ENCODE measurements at places on chromosomes 5 and 9.

GRCh38 chr5:56791396-56791795 lies 24.0 kb upstream of the MAP3K1 start:
- no peak for DNase-seq

GRCh38 chr9:93496285-93496684 lies 42.9 kb upstream of the FAM120AOS start:
- DNase-seq = no peak

- DNase-seq = no peak
Observed at GRCh38 chr5:66989286-66989685, 207.3 kb downstream of the CD180 start.

- DNase-seq = no peak
Observed at GRCh38 chr9:117926031-117926658, 221.9 kb downstream of the TLR4 start.

DNA sequence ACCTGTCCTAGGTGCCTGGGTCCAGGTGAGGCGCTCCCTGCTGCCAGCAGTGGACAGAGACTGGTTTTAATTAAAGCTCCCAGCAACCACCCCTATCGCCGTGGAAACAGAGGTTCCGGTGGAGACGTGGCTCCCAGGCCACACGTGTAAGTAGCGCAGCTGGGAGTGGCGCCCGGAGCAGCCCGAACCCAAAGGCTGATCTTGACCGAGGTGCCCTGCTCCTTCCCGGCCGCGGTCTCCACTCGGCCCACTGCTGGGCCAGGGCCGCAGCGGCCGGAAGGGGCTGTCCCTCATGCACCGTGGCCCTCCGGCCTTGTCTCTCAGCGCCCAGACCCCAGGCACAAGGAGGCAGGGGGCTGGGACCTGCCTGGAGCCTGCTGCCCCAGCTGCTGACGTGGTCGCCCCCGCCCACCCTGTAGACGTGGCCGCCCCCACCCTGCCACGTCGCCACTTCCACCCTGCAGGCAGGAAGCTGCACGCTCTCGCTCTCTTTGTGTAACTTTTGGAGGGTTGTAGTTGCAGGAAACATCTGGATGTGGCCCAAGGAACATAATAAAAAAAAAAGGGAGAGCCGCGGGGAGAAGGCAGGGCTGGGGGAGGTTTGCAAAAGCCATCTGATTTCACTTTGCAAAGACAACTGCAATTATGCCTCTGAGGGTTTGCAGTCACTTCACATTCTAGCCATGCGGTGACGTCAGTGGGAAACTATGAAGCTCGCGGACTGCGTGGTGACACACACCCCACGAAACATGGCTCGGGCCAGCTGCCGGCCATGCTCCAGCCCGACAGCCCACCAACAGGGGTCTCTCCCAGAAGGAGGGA lies 129.9 kb downstream of the RXRA start:
- DNase-seq = peak; percentile 99

DNA sequence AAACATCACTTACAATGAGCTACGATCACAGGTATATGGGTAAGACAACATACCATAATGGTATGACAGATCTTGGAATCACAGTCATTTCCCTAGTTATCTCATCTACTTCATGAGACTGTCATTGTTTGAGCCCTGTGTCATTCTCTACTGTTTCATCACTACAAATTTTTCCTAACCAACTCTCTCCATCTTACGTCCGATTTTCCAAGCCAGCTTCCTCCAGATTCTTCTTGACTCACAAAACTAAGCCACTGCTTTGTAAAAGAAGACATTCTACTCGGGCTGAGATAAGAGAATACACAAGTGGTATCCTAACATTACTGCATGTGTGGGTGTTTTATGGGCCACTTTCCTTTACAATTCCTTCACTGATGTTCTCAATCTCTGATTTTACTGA lies 49.6 kb downstream of the SERINC5 start:
- peak; percentile 35 for DNase-seq

DNA sequence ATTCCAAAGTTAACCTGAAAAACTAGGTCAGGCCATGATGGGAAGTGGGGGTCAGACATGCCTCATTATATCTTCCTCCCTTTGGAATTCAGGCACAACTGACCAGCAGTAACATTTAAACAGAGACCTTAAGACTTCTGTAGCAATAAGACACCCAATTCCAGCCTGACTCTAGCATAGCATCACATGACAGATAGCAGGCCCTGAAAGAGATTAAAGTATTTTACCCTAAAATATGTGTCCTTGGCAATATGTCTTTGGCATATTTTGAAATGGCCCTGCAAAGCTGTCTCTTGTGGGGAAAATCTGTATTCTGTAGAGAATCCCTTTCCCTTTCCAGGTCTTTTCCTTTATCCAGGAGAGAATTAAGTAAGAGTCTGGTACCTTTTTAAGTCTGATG lies 34.3 kb downstream of the S1PR3 start:
- no peak for DNase-seq

DNA sequence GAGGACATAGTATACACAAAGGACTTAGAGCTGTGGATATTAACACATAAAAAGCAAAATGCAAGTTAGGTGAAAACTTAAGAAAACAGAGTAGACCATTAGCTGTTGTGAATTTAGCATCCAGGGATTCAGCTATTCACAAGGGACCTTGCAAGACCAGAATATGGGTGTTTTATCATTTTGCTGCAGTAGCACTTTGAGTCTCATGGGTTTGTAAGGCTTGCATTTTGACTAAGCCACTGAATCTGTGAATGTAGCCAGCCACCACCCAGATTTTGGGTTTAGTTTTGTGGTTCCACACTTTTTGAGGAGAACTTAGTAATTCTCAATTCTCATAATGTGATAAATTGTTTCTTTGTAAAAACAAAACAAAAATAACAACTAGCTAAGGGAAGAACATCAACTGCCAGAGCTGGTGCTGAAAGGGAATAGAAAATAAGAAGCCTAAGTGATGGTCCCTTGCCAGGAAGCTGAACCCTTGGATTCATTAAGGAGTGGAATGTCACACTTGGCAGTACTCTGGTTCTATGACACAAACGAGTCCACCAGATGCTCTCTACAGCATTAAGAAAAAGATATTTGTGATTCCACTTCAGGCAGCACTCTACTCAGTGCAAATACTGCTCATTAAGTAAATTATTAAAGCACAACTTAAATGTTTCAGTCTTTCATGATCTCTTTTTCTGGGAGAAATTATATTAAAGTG lies 557.4 kb upstream of the ZNF462 start:
- no peak for DNase-seq

DNA sequence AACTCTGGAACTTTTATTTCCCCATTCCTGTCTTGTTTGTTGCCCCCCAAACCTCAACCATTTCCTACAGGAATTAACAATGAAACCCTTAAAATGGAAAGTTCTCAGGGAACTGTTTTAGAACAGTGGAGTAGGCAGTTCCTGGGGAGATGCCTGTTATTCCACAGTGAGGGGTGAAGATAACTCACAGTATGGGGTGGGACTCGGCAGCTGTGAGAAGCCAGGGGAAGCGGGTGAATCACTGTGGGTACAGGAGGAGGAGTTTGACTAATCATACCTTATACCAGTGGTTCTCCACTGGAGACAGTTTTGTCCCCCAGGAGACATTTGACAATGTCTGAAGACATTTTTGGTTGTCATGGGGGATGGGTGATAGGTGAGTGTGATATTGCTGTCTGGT lies 36.9 kb upstream of the GLRA1 start:
- DNase-seq = no peak

- DNase-seq = peak; percentile 63
Observed at GRCh38 chr5:120463991-120464626, at the start of gene PRR16. TSS of gene PRR16 (plus strand) at chr5:120464300.

DNA sequence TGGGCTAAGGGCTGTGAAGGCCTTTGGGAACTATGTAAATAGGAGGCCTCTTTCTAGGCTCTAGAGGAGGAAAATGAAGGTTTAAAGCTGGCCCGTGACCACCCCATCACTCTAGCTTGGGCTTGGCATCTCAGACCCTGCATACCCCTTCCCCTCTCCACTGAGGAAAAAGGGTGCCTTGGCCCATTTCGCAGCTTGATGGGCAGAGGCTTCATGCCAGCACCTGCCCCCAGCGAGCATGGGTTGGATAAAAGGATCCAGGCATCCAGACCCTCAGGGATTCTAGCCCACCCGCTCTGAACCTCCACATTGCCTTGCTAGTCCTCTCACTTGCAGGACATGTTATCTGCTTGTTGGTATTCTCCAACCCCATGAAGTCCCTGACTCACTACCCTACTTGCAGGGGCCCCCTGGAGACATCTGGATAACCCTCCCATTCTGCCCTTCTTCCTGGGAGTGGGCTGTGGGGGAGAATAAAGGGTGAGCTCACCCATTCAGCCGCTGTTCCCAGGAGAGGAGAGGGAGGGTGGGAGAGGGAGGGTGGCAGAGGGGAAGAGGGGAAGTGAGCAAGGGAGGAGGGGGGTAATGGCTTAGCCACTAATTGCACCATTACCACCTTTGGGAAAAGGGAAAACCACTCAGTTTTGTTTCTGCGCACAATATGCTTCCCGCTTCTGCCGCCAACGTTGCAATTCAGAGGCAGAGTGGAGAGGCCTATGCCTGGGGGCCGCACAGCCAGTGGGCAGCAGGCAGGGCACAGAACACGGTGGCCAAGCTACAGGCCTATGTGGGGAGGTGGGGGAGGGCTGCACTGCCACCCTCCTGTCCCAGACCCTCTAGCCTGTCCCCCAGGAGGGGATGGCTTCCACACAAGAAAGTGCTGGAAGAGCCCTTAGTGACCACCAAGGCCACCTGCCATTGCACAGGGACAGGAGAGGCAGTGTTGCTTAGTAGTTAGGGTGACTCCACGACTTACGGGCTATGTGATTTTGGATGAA lies 2.1 kb upstream of the CAMK2A start:
- DNase-seq = no peak

GRCh38 chr5:56166671-56167385 lies 66.3 kb downstream of the ANKRD55 start:
- DNase-seq = peak; percentile 28

DNA sequence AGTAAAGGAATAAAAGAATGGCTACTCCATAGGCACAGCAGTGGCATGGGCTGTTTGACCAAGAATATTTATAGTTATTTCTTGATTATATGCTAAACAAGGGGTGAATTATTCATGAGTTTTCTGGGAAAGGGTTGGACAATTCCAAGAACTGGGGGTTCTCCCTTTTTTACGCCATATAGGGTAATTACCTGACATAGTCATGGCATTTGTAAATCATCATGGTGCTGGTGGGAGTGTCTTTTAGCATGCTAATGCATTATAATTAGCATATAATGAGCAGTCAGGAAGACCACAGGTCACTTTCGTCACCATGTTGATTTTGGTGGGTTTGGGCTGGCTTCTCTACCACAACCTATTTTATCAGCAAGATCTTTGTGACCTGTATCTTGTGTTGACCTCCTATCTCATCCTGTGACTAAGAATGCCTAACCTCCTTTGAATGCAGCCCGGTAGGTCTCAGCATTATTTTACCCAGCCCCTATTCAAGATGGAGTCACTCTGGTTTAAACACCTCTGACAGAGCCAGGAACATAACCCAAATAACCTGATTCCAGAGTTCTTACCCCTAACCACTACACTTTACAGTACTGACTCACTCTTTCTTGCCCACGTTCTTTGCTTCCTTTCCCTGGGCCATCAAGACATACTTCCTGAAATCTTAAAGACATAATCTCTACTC lies 25.0 kb upstream of the MRPS30 start:
- no peak for DNase-seq

DNA sequence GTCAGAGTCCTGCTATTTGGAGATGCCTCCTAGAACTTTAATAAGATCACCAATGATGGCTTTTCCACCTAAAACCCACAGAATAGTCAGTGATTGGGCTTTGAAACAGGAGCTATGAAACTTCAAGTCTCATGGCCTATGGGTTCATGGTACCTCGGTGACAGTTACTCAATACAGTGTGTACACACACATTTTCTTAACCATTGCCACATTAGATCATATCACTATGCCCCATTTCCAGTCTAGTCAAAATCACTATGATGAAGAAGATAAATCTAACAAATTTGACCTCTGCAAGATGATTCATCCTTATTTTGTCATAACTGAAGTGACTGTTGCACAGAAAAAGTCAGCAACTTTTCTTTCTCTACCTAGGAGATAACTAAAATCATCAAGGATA lies 86.8 kb upstream of the OR13F1 start:
- no peak for DNase-seq

- DNase-seq = no peak
Observed at GRCh38 chr5:100446879-100447430, 88.2 kb upstream of the FAM174A start.

DNA sequence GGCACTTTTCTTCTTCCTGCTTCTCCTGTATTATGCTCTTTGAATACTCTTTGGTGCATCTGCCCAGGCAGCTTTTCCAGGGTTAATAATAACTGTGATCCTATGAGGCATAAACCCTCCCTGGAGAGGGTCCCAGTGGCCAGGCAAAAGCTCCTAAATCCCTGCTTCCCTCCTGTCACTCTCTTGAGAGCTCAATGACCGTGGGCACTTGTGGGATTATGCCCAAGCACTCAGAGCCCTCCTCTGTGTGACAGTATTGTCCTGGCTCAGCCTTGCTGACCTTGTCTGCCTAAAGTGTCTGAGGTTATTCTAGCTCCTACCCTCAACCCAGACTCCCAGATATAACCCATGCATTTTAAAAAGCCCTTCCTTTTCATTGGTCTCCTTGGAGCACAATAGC lies 51.9 kb downstream of the GALNT10 start:
- no peak for DNase-seq
